Thoracic aorta (tissue), 2 donors: ENCODE measurements at places on chromosomes 7 and 10. TPM values are rescaled to one million over a fixed set of nuclear protein-coding genes. Genes with fewer than 3 reads are reported as not detected.

- DNase-seq: no peak
These were observed at the start of gene CHST15 for GRCh38 chr10:124092860-124093773. TSS of gene CHST15 (minus strand) at chr10:124093598. CDS start at chr10:124046212, 47,386 bp downstream.

GRCh38 chr7:129557686-129558481 lies 53.6 kb upstream of the NRF1 start:
- no peak for DNase-seq

GRCh38 chr7:115068220-115068619 lies 146.3 kb downstream of the MDFIC start:
- no peak for DNase-seq

DNA sequence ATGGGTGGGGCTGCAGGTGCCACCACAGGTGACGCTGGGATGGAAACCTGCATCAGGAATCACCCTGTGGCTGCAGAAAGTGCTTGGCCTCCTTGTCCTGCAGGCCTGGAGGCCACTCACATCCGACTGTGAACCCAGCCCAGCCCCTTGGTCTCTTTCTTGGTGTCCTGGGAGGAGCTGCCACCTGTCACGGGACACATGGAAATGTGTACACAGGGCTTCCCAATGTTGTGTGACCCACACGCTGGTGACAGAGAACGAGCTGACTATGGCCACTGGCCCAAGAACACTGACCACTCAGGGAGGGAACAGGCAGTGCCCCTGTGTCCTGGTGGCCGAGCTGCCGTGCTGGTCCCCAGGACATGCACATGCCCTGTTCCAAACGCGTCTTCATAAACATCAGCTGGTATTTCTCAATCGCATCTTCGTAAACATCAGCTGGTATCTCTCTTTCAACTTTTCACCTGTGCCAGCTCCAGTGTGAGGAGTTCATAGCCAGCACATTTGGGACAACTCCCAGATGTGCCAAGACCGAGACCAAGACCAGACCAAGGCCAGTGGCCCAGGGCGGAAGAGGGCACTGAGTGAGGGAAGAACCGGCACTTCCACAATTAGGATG lies 57.9 kb upstream of the INPP5A start:
- no peak for DNase-seq

DNA sequence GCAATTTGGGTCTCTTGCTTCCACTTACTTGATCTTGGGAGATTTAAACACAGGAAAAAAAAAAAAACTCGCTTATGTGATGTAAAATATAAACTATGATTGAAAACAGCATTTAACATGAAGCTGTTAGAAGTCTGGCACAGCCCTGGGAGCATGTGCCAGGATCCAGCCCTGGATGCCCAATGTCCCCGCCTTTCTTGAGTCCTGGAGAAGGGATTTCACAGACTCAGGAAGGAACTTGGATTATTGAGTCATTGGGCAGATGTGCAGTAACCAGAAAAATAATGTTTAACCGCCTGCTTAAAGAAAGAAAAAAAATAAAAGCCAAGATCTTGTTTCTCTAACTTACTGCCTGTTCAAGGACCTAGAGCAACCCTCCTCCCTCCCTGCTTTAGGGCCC lies 3.7 kb upstream of the JCAD start:
- no peak for DNase-seq

- DNase-seq: no peak
These were observed 54.7 kb upstream of the CCAR1 start for GRCh38 chr10:68666280-68666760.

- DNase-seq: no peak
These were observed 167.8 kb downstream of the KIF20B start for GRCh38 chr10:89869180-89869579.

GRCh38 chr7:106417273-106417902 lies 132.6 kb upstream of the NAMPT start:
- no peak for DNase-seq

GRCh38 chr7:93147363-93147762 lies 822 bp downstream of the SAMD9L start:
- DNase-seq: no peak

Gene WDFY4
- total RNA-seq: 10.0 TPM
